ENCODE measurements at places on chromosomes 11 and 22. TPM values are rescaled to one million over a fixed set of nuclear protein-coding genes. Genes with fewer than 3 reads are reported as not detected.

GRCh38 chr22:49678137-49678841 is 149.4 kb downstream of the BRD1 start:
- no peak for DNase-seq

GRCh38 chr11:47891886-47892285 is 43.7 kb upstream of the NUP160 start:
- DNase-seq: no peak

DNA sequence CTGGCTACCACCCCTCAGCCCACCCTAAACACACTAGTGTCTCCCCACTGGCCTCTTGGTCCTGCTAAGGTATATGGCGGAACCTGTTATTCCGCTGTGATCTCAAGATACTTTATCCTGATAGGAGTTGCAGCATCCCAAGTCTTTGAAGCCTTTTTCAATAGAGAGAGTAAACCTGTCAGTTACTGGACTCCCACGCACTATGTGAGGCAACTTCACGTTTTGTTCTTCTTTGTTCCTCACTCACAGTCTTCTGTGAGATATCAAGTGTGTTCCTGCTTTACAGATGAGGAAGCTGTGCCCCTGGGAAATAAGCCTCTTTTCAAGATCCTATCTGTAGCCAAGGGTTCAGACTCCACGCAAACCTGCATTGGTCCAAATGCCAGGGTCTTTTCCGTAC is 127.8 kb downstream of the MYO18B start:
- DNase-seq: no peak

DNA sequence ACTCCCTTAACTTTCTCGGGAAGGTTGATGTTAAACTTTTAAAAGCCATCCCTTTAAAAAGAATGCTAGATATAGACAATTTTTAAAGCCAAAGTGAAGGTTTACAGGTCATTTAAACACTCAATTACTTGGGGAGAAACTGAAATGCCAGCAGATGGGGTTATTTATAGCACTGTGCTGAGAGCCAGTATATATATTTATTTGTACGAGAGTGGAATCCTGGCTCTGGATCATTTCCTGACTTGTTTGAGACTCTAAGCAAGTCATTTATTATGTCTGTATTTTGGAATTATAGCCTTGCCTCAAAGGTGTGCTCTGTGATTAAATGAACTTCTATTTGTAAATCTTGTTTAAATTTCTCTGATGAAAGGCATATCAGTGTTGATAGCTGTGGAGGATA is 6.8 kb upstream of the ZBED5 start:
- DNase-seq: no peak

DNA sequence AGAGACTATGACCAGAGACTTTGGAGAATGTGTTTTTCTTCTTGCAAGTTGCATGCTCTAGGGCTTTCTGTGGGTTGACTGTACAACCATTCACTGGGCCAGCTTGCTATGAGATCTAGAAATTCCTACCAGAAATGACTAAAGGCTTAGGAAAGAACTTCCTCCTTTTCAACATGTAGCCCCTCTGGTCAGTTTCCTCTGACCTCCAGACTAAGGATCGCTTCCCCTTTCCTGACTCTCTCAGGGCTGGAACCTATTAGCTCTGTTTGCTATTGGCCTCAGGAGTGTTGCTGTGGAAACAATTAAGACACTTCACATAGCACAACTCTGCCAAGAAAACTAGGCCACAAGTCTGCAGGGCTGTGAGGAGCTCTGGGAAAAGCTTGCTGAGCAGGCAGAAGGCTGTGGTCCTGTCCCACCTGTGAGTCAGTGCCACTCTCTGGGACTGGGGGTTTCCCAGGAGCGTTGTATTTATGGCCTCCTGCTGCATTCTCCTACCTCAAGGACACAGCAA is 10.7 kb downstream of the CRY2 start:
- DNase-seq: no peak

GRCh38 chr11:15704064-15704463 is 589.3 kb downstream of the INSC start:
- DNase-seq: no peak

DNA sequence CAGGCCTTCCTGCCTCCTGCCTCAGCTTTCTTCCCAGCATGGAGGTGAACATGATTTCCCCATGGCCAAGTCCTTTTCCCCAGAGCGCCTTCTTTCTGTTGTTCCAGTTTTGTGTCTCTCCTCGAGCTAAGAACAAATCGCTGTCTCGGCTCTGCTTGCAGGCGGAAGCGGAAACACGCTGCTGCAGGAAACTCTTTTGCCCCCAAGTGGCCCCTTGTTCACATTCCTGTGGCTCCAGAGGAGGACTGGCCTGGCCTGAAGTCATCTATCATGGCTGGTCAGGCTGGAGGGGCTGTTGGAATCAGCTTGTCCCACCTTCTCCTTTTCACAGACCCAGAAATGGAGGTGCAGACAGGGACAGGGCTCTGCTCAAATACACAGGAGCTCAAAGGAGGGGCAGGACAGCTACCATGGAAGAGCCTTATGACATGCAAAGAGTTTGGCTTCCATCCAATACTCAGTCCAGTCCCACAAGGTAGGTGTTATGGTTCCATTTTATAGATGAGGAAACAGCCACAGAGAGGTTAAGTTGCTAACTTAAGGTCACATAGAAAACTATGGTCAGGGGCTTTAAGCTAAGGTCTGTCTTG is 182.2 kb upstream of the SYT13 start:
- DNase-seq: no peak

GRCh38 chr11:132126973-132127899 is 756.8 kb downstream of the NTM start:
- DNase-seq: no peak

- no peak for DNase-seq
Measured at GRCh38 chr11:36743039-36743438, 145.0 kb upstream of the RAG2 start.

GRCh38 chr11:128644576-128644975 is 49.3 kb upstream of the FLI1 start:
- DNase-seq: no peak

GRCh38 chr11:7573193-7573557 is 59.4 kb downstream of the PPFIBP2 start:
- no peak for DNase-seq

DNA sequence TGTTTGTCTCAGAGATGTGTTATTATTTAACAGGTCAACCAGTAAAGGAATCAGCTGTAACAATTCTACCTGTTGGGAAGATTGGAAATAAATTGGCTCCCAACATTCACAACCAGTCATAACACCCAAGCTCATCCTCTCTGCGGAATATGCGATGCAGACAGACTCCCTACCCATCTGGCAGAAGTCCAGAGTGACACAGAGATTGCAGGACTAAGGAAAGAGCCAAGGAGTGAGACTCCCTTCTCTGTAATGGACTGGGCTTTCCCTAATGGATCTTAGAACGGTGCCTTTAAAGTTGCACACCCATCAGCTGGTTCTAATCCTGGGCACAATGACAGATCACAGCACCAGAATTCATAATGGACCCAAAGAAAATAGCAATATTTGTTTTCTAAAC is 27.8 kb upstream of the UBASH3B start:
- no peak for DNase-seq

GRCh38 chr11:115745610-115746512 is 241.6 kb upstream of the CADM1 start:
- no peak for DNase-seq

- DNase-seq: no peak
Measured at GRCh38 chr11:84234462-84235202, 948.5 kb upstream of the CCDC90B start.

- DNase-seq: no peak
Measured at GRCh38 chr22:37559901-37560607, at the start of gene CDC42EP1. Gene CDC42EP1 (plus strand): TSS chr22:37560480. CDS start chr22:37566350, 5,870 bp downstream.

GRCh38 chr22:32900886-32901635 is 99.6 kb downstream of the TIMP3 start:
- DNase-seq: no peak

GRCh38 chr11:27705873-27706820 is 5.9 kb upstream of the BDNF start:
- DNase-seq: no peak

DNA sequence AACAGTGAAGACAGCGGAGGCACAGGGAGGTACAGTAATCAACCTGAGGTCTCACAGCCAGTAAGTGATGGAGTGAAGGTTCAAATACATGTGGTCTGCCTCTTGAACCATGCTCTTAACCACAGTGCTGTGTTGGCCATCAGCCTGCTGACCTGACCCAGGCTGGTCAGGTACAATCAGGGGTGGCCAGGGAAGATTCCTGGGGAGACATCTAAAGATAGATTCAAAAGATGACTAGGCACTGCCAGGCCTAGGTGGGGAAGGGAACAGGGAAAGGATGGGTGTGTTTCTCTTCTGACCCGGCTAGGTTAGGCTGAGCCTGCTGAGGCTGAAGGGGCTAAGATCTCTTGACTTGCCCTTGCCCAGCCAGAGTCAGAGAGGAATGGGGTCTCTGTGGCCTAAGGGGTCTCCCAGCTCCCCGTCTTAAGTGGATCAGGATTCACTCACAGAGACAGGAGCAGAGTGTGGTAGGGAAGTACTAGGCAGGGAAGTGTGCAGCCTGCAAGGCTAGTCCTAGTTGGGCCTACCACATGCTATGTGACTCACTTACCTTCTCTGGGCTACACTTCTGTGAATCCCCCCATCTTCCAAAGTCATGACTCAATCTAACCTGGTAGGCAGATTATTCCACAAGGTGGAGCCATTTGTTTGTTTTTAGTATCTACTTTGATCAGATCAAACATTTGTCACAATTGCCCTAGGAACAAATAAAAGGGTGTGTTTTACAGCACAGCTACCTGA is 10.4 kb upstream of the SREBF2 start:
- peak; percentile 47 for DNase-seq

- DNase-seq: no peak
Measured at GRCh38 chr22:45503050-45503815, 550 bp downstream of the FBLN1 start.

DNA sequence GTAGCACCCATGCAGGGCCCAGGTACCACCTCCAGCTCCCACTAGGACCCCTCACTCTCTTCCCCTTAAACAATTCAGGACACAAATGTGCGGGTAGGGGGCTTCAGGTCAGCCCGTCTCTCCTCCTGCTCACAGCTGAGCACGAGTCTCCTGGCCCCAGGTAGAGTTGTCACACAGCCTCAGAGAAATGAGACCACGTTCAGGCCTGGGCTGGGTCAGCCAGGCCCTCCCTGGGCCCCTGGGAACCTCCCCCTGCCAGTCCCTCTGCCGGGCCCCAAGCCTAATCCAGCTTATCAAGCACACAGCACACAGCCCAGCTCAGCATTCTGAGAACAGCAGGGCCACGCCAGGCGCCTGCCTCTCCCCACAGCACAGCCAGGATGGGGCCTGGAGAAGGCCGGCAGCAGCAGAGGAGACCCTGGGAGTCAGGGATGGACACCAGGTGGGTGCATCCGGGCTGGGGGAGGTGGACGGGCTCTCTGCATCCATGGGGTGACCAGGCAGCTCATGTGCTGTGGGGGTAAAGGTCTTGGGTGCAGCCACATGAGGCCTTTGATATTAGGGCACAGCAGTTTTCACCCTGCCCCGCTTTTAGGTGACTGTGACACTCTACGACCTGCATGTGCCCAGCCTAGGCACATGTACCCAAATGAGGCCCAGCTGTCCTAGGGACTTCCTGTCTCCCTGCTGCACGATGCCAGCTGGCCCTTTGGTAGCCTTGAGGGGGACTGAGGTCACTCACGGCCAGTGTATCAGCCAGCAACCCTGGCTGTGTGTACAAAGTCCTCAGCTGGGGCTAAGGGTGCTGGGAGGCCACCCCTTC is 87.0 kb downstream of the MORC2 start:
- DNase-seq: no peak

GRCh38 chr11:126148317-126148716 is 63.1 kb downstream of the RPUSD4 start:
- DNase-seq: no peak

DNA sequence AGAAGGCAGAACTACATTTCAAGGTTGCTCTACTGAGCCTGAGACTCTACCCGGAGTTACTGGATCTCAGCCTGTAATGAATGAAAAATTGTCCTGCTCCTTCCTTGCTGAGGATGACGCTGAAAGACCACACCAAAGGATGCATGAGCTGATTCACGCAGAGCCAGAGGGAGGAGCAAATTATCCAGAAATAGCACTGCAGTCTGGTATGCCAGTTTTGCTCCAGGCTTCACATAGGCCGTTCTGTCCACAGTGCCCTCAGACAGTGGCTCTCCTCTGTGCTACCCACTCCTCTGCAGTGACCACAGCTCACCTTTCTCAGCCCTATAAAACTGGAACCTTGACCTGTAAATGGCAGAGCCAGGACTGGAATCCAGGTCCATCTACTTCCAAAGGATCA is 79.3 kb upstream of the GALNT18 start:
- no peak for DNase-seq

GRCh38 chr11:109197656-109198055 is 224.3 kb upstream of the C11orf87 start:
- DNase-seq: no peak

GRCh38 chr11:28176351-28176750 is 68.2 kb downstream of the METTL15 start:
- no peak for DNase-seq

GRCh38 chr11:62705880-62706849 is 1.1 kb downstream of the BSCL2 start:
- peak; percentile 50 for DNase-seq

DNA sequence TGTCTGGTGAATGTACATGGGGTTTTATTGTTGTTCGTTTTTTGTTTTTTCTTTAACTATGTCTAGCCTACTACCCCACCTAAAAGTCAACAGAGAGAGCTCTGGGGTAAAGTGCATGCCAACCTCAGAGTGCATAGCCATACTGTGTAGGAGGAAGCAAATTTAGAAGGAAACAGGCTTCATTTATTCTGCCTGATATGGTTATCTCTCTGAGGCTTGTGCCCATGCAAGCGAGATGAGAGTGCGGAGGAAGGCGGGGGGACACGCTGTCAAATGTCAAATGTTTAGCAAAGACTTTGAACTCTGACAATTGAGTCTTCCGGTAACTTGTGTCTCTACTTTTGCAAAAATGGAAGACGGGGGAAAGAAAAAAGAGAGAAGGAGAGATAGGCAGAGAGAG is 295.5 kb downstream of the ETS1 start:
- no peak for DNase-seq

Gene P2RX3
- total RNA-seq: not detected

Gene OR4D10
- not detected for total RNA-seq

Gene MMP20
- 0.13 TPM for total RNA-seq

Gene LRRN4CL
- total RNA-seq: not detected

Gene OR52A1
- total RNA-seq: not detected

Gene PACSIN3
- 0.82 TPM for total RNA-seq

Gene LINC01488
- not detected for total RNA-seq

Gene SCGB2A2
- total RNA-seq: not detected

Gene MYO7A
- total RNA-seq: 0.24 TPM

Gene OR52I2
- not detected for total RNA-seq

Gene SMIM38
- 3.5 TPM for total RNA-seq

Gene FERMT3
- 211 TPM for total RNA-seq

Gene CCDC157
- total RNA-seq: 1.4 TPM

Gene CRYBB2
- not detected for total RNA-seq

Gene VPREB3
- 25.7 TPM for total RNA-seq

Gene H19
- total RNA-seq: 1.1 TPM

Gene ARRB1
- total RNA-seq: 3.0 TPM

Gene PLAAT5
- not detected for total RNA-seq

Measured in GM12878 (cell line).